Activated T-helper 9 cell treated with anti-CD3 and anti-CD28 coated beads, Interleukin-2, amount 50 U/mL, for 16 hours (primary cell): ENCODE measurements at places on chromosomes 5 and 9.

DNA sequence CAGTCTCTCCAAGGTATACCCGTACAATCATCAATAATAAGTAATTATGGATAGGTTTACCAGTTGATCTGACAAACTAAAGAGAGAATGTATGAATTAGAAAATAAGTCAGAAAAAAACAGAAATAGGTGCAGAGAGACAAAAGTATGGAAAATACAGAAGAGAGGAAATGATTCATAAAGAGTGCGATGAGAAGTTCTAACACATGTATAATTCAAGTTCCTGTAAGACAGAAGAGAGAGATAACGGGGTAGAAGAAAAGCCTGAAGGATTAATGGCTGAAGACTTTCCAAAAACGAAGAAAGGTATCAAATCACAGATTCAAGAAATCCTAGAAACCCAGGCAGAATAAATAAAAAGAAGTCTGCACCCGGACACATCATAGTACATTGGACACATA, 16.2 kb upstream of the SMU1 start:
- no peak for DNase-seq

DNA sequence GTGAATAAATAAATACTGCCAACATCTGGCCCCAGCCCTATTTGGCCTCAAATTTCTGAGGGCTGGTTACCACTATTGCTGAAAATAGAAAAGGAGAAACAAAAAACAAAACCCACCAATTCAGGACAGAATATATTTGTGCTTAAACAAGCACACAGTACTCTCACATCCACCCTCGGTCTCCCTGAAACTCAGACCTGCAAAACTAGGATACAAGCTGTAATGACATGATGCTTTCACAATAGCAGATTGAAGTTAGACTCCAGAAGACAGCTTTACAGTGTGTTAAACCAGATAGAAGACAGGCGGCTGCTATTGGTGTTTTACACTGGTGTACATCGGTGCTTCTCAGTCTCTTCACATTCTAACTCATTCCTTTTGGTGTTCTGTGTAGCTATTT, 214.9 kb upstream of the DMRT1 start:
- no peak for DNase-seq

DNA sequence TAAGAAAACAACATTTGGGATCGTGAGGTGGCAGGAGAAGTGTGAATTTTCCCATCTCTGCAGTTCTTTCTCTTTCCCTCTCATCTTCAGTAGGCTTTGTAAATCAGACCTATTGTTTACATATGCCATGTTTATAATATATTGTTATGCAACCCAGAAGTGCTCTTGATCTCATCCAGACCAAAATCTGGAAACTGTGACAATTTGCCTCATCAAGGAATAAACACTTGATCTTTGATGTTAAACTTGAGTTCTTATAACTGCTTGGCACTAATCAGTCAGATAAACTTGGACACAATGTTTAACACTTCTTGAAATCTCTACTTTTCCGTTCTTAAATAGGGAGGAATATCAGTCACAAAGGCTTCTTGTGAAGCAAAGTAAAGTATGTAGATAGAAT, 384.7 kb downstream of the DMRT2 start:
- DNase-seq: no peak

DNA sequence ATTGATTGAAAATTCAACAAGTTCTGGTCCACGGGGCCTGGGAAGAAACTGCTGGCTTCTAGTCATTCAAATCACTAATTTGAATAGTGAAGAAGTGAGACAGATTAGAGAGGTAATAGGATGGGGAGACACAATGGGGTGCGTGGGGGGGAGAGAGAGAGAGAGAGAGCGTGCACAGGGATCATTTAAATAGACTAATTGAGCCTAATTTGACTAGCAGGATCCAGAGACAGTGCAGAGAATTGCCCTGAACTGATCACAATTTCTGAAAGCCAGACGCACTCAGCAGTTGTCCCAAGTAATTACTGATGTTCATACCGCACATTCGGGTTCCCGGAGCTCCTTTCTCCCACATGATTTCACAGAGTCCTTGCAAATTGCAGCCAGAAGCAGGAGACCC, 50.3 kb upstream of the C5orf58 start:
- no peak for DNase-seq

- no peak for DNase-seq
Observed at GRCh38 chr9:114431770-114432169, 44.0 kb upstream of the AKNA start.

DNA sequence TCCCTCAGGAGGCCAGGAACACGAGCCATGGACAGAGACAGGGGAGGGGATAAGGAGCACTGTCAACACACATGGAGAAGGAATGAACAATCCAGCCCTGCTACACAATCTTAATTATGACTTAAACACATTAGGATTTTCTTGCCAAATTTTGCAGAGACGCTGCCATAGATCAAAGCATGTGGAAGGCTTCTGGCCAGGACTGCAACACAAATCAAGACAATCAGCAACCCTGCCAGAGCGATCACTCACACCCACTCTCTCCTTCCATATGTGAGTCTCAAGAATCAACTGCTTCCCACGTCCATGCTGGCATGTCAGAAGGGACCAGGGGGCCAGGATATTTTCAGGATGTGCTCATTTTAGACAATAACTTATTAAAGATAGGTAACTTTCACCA, 85.6 kb downstream of the ROR2 start:
- no peak for DNase-seq

- no peak for DNase-seq
Observed at GRCh38 chr5:31078956-31079355, 114.5 kb upstream of the CDH6 start.

- no peak for DNase-seq
Observed at GRCh38 chr5:149383399-149383798, 4.3 kb upstream of the IL17B start.

DNA sequence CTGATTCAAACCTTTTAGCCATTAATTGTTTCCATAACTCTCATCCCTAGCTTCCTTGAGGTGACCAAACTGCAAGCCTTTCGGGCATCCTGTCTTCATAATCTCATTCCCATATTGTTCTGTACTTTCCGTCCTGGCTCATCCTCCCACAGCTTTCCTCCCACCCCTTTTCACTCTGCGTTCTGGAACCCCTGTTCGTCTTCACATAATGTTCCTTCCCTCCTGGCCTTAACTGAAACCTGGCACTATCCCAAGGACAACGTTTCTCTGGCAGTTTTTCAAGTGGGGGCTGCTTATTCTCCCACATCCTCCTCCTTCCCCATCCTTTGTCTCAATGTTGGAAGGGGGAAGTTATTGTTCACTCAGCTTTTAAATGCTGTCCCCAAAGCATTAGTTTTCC, 1.5 kb downstream of the ZNF189 start:
- DNase-seq: no peak

DNA sequence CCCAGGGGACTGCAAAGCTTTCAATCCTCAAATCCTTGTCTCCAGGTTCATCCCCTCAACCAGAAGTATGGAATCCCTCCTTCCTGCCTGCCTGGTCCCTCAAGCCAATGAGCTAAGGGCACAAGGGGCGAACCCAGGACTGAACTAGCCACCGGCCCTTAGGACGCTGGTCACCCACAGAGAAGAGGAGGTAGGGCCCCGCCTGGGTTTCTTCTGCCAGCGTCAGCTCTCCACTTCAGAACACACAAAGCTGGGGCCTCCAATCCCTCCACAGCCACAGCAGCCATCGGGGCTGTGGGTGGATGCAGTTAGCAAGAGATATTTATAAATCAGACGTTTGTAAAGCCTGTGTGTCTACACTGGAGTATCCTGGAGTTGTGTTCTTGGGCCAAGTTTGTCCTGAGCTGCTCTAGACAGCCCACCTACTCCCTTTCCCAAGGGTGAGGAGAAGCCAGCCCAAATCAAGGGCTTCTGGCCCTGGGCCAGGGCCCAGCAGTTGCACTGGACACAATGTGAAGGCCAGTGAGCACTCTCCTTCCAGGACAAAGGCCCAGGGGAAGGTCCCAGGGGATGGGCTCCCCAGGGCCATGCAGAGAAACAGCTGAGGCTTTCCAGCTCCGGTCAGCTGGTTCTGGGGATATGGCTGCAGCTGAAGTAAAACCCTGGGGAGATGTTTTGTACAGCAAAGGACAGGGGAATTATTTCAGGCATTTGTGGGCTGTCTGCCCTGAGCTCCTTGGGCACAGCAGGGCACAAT, 18.9 kb downstream of the AMBP start:
- no peak for DNase-seq

DNA sequence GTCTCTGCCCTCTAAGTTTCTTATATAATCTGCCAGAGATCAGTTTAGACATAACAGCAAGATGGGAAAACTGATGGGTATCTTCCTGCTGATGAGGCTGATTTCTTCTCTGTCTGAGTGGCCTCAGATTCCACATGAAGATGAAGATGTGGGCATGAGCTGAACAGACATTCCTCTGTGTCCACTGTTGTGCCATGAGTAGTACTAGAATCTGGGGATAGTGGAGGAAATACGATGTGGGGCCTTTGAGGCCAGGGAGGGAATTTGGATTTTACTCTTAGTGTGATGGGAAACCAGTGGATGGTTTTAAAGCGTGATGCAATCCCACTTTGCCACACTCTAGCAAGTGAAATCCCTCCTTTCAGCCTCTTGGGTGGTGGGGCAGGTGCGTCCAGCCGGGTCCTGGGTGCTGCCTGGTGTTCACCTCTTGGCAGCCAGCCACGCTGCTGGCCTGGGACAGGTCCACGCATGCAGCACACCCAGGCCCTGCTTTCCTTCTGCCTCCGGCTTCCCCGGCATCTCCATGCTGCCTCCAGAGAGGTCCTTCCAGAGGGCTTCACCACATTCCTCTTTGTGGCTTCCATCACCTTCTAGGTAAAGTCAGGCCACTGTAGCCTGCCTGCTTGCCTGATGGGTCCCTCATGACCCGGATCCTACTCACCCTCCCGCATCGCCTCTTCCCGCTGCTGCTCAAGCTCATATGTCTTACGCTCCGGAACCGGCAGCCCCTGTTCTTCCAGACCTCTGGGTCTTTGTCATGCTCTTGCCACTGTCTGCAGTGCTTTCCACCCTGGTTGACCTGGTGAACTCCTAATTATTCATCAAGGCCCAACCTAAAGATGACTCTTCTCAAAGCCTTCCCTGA, 28.1 kb upstream of the SH3PXD2B start:
- no peak for DNase-seq
